T-helper 22 cell (primary cell): ENCODE measurements at places on chromosomes 16 and 17.

- DNase-seq, result no peak
These were observed 47.4 kb downstream of the PECAM1 start for GRCh38 chr17:64343071-64343774.

- DNase-seq, result no peak
These were observed 9.2 kb downstream of the RGS11 start for GRCh38 chr16:266258-267164.

DNA sequence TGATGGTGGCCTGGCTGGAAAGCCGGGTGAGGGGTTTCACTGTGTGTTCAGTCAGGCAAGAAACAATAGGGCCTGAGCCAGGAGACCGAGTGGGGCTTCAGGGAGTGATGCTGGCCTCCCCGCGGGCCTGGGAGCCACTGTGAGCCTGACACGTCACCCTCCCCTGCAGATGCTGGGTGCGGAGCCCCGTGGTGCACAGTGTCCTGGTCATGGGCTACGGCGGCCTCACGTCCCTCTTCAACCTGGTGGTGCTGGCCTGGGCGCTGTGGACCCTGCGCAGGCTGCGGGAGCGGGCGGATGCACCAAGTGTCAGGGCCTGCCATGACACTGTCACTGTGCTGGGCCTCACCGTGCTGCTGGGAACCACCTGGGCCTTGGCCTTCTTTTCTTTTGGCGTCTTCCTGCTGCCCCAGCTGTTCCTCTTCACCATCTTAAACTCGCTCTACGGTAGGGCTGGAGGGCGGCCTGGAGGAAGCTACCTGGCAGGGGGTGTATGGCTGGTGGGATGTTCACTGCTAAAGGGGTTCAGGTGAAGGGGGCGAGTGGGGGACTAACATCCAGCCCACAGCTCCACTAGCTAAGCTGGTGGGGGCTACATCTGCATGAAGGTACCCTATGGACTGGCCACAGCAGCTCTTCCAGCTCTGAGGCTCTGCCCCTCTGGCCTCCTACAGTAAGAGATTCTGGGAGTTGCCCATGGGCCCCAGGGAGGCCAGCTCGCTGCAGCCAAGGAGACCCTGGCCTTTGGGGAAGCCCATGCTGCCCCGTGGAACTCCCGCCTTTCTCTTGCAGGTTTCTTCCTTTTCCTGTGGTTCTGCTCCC is 32.4 kb downstream of the ADGRG5 start:
- no peak for DNase-seq

DNA sequence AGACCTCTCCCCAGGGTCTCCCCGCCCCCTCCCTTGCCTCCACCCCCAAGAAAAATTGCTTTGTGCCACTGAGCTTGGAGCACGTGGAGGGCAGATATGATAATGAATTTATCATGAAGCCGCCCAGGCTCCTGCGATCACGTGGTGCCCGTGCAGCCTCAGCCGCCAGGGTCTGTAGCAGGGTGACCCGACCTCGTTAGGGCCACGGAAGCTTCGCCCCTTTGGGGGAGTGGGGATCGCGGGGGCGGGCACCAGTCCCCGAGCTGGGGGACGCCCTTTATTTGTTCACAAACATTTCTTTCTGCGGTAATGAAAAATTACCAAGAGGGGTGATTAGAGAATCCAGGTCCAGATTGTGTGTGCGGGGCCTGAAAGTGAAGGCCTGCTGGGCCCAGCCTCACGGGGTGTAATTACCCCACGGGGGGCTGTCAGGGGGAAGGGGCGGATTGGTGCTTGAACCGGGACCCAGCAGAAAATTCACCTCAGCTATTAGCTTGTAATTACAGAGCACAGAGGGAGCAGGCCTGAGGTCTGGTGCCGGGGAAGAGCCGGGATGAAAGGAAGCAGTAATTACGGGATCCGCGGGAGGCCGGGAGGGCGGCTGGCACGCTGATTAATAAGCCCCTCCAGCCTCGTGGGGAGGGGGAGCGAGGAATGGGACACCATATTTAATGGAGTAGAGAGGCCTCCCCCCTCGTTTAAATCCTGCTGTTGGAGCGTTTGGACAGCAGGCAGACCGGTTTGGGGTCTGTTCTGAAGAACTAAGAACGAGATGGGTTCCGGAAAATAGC is 13.3 kb downstream of the GSE1 start:
- no peak for DNase-seq

- no peak for DNase-seq
These were observed 57.7 kb downstream of the CMC2 start for GRCh38 chr16:80948886-80949493.

- no peak for DNase-seq
These were observed 282.6 kb downstream of the IRF8 start for GRCh38 chr16:86181526-86181925.

GRCh38 chr16:22016927-22017326 is 9.0 kb downstream of the MOSMO start:
- DNase-seq, result no peak

- DNase-seq, result no peak
These were observed 20.3 kb upstream of the GLIS2 start for GRCh38 chr16:4295581-4295980.
